ENCODE measurements at places on chromosomes 6 and 20.

- peak; percentile 96 for DNase-seq
Measured at GRCh38 chr20:43583982-43584432, 6.7 kb upstream of the IFT52 start.

- DNase-seq = no peak
Measured at GRCh38 chr20:40090236-40090635, 598.8 kb downstream of the MAFB start.

GRCh38 chr6:88725111-88725975, 238.1 kb downstream of the RNGTT start:
- DNase-seq = no peak

DNA sequence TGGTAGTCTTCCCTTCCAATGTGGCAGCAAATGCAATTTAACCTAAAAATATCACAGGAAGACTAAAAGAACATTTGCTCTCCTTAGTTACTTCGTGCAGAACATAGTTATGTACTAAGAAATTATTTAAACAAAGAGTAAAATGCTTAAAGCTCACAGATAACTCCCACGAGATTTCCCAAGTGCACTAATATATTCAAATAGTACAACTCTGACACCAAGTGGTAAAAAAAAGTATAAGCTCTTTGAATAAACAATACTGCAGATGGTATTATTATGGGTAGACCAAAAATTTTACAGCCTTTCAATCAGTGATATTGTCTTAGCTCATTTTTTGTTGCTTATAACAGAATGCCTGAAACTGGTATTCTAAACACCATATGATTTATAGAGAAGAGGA, 52.8 kb upstream of the FILIP1 start:
- peak; percentile 14 for DNase-seq

DNA sequence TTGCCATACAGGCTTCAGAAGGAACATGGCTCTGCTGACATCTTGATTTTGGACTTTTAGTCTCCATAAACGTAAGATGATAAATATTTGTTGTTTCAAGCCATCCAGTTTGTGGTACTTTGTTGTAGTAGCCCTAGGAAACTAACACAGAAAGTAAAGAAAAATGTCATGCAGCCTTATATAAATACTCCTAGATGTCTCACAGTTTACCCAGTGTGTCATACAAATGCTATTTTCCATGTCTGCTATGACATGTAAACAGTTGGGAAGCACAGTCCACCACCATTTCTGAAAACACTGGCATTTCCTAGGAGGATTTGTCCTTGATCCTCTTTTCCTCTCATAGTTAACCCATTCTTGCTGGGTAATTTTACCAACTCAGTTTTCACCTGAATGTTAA, 30.6 kb upstream of the ME1 start:
- DNase-seq = no peak

- DNase-seq = no peak
Measured at GRCh38 chr6:1991332-1991878, 254.0 kb downstream of the GMDS start.

DNA sequence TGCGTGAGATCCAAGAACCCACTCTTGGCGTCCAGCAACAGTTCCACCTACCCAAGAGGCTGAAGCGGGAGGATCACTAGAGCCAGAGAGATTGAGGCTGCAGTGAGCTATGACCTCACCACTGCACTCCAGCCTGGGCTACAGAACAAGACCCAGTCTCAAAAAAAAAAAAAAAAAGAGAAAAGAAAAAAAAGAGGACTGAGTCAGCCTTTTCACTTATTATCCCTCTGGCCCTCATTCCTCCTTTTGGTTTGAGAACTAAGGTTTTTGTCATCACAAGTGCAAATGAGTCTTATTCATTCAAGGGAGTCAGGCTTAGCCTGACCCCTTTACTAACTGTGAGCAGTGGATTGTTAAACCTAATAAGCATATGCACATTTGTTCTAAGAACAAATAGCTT, 37.9 kb upstream of the JARID2 start:
- DNase-seq = no peak

- peak; percentile 14 for DNase-seq
Measured at GRCh38 chr6:81793821-81794475, 41.5 kb upstream of the TENT5A start.

GRCh38 chr6:22019857-22020256, 277.0 kb downstream of the PRL start:
- DNase-seq = no peak

DNA sequence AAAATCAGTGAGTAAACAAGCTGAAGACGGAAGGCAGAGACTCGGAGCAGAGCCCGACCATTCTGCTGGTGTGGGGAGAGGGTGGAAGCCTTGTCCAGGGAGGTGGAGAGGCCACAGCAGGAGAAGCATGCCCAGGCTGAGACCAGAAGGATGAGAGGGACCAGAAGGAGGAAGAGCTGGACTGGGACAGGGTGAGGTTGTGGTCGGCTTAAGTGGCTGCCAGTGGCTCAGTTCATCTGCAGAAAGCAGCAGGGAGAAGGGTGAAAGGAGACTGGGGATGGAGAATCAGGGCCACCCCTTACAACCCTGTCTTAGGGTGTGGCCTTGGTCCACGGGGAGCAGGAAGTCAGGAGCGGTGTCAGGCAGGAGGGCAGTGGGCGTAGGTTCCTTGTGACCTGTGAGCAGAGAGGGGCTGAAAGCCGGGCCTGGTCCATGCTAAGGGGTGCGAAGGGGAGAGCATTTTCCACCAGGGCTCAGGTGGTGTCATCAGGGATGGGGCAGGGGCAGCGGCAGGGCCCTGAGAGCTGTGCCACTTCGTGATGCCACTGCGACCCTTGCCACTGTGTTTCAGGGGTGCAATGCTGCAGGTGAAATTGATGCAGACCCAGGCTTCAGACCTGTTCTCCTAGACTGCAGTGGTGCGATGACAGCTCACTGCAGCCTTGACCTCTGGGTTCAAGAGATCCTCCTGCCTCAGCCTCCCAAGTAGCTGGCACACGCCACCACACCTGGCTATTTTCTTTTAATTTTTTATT, 81.1 kb downstream of the TTLL2 start:
- DNase-seq = no peak

DNA sequence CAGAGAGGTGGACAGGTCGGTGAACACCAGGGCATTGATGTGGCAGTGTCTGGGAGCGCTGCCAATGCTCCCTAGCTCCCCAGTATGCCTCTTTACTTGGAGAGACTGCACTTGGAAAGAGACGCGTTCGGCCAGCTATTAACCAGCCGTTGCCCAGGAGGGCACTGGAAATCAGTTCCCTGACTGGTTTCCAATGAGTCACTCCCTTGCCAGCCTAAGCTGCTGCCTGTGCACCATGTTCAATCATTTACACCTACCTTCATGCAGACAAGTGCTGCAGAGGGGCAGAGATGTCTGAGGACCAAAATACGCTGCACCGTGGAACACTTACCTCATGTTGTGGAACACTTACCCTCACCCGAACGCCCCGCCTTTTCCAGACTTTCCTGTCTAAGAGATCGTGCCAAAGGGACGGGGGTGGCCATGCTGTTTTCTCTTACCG, 151.6 kb downstream of the SOBP start:
- DNase-seq = no peak

- DNase-seq = no peak
Measured at GRCh38 chr6:43454290-43454695, 1.1 kb downstream of the DLK2 start.

GRCh38 chr6:54621285-54621684, 225.3 kb upstream of the FAM83B start:
- no peak for DNase-seq
